ENCODE measurements at places on chromosomes 3 and 15. TPM values are rescaled to one million over a fixed set of nuclear protein-coding genes. Genes with fewer than 3 reads are reported as not detected.

OCA2 gene
- not detected for total RNA-seq

DNA sequence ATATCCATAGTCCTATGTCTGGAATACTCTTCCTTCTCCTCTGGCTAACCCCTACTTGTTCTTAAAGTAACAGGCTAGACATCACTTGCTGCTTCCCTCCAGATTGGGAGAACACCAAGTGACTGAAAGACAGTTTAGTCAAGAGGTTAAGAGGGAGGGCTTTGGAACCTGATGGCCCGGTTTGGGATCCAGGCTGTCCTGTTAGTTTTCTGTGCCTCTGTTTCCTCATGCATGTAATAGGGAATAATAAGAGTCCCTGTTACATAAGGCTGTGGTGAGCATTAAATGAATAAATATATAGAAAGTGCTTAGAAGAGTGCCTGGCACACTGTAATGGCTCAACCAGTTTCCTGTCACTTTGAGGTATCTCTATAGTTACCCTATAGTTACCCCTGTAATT lies 66.3 kb downstream of the TAMM41 start:
- DNase-seq, result no peak

DNA sequence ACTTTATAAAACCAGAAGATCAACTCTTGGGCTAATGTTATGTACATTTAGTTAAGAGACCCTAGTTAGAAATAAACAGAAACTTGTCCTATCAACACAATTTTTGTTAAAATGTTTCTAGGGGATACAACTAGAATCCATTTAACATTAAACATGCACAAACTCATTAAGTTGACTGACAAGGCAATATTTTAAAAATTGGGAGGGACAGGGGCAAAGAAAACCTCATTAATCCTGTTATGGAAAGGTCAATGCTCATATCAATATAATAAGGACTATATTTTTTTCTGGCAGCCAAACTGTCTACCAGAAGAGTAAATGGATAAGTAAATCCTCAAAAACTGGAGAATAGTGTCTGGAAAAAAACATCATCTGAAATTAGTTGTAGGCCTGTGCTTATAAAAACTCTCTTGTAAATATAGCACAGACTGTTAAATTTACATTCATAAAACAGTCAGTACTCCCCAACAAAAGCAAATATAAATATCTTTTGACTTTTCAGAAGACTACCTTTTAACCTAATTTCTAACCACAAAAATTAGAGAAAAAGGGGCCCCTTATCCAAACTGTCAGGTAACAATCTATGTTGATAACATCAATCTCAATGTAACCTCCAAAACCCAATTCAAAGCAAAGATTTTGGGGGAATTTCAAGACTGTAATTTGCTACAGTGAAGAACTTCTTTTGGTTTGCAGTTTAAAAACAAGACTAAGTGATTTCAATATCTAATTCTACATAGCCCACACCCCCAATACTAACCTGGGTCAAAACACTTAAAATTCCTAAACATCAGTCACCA lies 4.2 kb downstream of the TRA2B start:
- DNase-seq, result no peak

- no peak for DNase-seq
Observed at GRCh38 chr3:129701161-129701560, 94.7 kb upstream of the PLXND1 start.

- DNase-seq, result peak; percentile 30
Observed at GRCh38 chr3:107899990-107900651, 190.7 kb downstream of the CD47 start.

GRCh38 chr15:64763874-64764273 lies 11.5 kb downstream of the RBPMS2 start:
- DNase-seq, result no peak

GRCh38 chr3:3578718-3579117 lies 220.5 kb upstream of the LRRN1 start:
- DNase-seq, result no peak

DNA sequence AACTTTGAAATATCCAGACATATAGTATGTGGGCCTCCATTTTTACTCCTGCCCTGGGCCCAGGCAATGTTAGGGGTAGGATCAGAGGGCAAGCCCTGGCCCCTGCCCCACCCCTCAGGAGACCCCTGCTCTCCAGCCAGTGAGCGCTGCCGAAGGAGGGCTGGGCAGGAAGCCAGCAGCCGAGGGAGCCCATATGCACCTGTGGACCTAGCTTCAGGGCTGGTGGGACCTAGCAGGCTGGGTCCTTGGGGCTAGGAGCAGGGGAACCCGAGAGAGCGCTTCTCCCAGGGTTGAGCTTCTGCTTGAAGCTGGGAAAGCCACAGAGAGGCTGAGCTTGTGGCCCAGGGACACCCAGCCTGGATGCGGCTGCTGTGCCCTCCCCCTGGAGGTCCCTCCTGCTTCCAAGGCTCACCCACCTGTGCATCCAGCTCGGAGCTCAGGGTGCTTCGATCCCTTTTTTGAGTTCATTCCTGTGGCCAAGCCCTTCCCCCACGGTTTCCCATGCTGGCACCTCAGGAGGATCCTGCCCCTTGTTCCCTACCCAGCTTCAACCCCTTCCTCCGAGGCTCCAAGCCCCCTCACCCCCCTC lies 21.0 kb upstream of the CYP11A1 start:
- DNase-seq, result no peak

DNA sequence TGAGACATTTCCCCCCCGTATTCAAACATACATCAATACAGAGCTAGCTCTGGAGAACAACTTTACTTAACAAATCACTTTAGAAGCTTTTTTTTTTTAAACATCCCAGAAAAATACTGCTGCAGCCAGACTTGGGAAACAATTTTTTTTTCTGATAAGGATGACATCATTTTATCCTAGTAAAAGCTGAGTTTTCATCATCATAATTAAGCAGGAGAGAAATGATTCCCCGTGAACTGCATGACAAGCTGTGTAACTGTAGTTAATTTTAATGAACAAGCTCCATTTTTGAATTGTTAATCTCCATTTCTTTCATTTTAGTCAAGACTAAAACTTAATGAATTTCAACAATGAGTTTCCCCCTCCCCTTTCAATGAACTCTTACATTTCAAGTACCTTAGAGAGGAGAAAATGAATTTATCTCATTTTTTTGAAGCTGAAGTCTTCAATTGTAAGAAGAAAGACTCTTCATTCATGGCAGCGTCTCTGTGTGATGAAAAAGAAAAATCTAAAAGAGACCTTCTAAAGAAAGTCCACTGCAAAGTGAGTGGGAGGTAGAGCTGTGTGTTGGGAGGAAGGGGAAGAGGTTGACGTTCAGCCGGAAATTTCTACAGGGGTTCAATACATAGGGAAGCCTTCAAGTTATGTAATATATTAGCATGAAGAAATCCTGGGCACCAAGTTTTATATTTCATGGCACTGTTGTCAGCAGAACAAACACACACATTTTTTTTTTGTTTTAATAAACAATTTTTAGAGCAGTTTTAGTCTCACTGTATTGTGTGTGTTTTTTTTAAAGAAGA lies 31.7 kb downstream of the HES1 start:
- DNase-seq, result no peak

DNA sequence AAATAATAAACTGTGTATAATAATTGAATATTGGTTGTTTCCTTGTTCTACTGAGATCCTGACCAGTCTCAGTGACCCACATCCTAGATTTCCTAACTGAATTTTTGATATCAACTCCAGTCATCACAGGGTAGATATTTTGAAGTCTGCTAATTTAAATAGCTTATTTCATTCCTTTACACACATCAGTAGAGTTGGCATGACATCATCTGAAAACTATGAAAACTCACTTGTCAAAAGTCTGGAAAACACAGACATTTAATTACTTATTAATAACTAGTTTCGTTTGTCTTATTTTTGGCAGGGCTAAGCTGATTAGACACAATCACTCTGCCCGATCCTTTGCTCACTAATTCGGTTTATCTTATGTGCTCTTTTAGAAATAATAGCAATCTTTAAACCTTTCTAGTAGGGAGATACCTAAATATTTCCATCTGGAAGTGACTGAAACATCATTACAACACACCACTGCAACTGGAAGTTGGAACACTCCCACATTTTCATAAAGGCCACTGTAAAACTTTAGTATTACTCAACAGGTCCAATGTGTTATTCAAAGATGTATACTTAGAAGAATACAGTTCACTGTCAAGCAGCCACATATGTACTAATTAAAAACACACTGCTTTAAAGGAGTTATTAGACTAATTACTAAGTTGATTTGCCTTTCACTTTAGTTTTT lies 198.4 kb upstream of the ZNF717 start:
- no peak for DNase-seq

GRCh38 chr15:53710906-53711305 lies 48.6 kb downstream of the WDR72 start:
- no peak for DNase-seq

- peak; percentile 79 for DNase-seq
Observed at GRCh38 chr3:150760431-150761200, 2.4 kb downstream of the SIAH2 start.

Measured in activated CD4-positive, alpha-beta T cell treated with anti-CD3 and anti-CD28 coated beads, Interleukin-2, amount 10 ng/mL, durations not matched to agents 24 days and 14 days (primary cell).